ENCODE measurements at places on chromosomes 16 and 17.

- no peak for DNase-seq
Measured at GRCh38 chr17:66755101-66755943, 79.6 kb upstream of the CACNG5 start.

DNA sequence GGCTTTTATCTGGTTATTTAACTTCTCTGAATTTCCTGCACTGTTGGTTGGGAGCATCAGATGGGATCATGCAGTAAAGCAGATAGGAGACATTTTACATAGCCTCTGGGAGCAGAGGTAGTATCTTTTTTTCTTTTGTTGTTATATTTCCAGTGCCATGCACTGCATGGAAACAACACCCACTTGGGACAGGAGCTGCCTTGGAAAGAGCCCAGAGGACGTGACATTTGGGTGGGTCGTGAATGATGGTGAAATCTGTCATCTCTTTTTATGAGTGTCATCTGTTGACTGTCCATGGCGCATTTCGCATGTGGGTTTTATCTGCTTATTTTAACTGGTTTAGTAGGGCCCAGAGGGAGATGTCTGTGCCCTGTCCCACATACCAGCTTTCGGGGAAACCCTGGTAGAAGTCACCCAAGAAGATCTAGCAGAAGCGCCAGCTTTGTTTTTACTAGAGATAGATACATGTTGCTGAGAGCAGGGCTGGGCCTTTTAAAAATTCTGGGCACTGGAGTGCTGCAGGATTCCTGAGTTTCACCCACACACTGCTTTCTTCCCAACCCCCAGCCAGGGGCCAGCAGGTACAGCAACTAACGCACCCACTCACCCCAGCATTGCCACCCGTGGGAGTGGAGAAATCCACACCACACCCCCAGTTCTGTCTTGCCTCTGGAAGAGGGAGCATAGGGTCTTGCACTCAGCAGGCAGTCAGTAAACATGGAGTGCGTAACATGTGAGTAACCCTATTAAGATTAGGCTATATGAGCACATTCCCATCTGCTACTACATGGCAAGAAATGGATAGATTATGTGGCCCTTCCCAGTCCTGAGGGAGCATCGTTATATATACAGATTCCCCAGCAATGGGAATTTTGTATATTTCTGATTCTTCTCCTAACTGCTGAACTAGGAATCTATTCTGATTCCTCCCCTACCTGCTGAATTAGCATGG is 8.4 kb upstream of the TERF2 start:
- DNase-seq, result no peak

DNA sequence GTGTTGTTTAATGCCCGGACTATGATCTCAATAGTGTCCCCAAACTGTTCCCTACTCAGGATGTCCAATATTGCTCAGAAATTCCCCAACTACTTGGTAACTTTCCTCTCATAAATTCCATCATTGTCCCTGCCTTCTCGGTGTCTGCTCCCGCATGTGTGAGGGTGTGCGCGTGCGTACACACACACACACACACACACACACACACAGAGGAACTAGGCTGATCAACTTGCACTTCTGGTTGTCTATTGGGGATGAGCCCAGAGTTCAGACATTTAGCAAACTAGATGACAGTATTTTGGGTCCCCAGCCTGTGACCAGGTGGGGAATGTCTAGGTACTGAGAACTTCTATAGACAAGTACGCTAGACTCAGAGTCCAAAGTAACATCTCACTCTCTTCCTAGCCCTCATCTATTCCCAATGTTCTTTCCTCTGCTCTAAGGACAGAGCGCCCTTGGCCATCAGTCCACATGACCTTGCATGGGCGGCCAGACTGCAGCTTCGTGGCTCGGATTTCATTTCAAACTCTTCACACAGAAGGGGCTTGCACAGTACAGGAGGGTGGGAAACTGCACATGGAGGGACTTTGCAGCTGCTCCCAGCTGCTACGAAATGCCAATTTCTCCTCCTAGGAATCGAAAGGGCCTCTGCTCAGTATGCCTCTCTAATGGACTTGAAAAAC is 5.3 kb downstream of the HS3ST3A1 start:
- DNase-seq, result no peak

- DNase-seq, result no peak
Measured at GRCh38 chr17:63418540-63418939, 27.6 kb downstream of the CYB561 start.

- peak; percentile 58 for DNase-seq
Measured at GRCh38 chr16:66650707-66651473, 45.7 kb downstream of the CMTM4 start.

DNA sequence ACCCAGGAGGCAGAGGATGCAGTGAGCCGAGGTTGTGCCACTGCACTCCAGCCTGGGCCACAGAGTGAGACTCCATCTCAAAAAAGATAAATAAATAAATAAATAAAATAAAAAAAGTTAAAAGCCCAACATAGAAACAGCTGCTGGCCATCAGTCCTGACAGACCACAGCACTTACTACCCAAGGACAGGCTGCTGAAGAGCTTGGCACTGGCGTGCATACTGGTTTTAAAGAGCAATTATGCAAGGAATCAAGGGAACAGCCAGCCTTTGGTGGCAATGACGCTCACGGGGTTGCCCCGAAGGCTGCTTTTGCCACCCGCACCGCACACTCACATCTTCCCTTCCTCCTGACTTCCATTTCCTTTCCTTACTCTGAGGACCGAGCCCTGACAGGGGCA is 4.2 kb downstream of the PLD6 start:
- no peak for DNase-seq
